ENCODE measurements at places on chromosomes 2 and 18. TPM values are rescaled to one million over a fixed set of nuclear protein-coding genes. Genes with fewer than 3 reads are reported as not detected.

CIDEA gene
- 3.5 TPM for total RNA-seq

GRCh38 chr2:141522702-141523101, 608.1 kb downstream of the LRP1B start:
- DNase-seq = no peak

GRCh38 chr2:170165129-170165528, 12.8 kb upstream of the MYO3B start:
- DNase-seq = no peak

DNA sequence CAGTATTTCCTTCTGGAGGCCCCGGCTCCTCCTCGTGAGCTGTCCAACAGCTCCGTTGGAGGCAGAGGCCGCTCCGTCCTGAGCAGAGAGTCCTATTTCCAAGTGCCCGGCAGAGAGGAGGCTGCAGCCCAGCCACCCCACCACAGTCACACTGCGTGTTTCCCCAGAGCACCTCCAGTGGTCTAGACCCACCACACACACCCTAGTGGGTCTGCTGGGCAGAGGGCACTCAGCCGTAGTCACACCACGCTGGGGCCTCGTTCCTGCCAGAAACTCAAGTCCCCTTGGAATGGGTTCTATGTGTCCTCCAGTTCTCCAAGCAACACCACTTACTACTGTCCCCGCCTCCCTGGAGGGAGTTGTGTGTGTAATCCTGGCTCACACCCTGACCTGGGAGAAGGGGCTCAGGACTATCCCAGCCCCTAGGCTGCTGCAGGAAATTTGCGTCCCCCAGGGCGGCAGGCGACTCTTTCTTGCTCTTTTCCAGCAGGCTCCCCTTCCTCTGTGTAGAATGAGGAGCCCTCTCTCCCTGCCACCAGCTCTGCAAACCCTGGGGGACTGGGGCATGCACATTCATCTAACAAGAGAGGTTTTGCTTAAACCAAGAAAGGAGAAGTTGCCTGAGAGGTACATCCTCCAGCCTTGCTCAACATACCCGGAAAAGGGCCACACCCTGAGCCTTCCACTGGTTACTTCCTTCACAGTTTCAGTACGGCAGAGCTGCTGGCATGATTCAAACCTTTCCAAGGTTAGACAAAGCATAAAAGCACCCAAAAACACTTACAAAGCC, 114.1 kb downstream of the NDUFA10 start:
- no peak for DNase-seq

IL37 gene
- total RNA-seq = not detected

DNA sequence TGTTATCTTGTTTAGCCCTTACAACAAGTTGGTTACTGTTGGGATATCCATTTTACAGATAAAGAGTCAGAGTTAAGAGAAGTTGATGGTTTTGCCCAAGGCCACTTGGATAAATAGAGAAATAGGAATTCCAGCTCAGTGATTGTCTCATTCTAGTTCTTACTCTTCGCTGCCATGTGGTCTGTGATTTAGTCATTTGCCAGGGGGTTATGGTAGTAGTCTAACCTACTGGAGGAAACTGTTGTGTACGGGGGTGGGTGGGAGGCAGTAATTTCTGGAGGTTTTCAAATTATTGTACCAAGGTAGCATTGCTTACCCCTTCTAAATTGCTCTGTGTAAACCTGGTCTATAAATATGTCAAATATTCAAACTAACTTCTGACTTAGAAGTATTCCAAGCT, 110.4 kb downstream of the MAP2 start:
- DNase-seq = no peak

DNA sequence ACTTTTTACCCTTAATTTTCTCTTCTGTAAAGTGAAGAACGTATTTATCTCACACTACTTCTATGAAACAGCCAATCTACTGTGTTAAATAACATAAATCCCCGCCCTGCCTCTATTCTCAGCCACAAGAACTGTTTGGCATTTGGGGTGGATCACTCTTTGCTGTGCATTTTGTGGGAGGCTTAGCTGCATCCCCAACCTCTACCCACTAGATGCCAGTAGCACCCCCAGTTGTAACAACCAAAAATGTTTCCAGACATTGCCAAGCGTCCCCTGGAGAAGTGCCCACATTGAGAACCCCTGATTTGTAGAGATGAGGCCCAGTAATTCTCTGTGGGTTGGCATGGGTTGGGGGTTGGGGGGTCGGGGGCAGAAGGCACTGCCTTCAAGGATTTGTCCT, 94.7 kb upstream of the BOD1L2 start:
- DNase-seq = no peak

TTC39C gene
- 1.1 TPM for total RNA-seq

- peak; percentile 12 for DNase-seq
Observed at GRCh38 chr18:22136395-22136794, 33.0 kb upstream of the GATA6 start.

- no peak for DNase-seq
Observed at GRCh38 chr2:151984424-151985083, 114.3 kb downstream of the CACNB4 start.

DNA sequence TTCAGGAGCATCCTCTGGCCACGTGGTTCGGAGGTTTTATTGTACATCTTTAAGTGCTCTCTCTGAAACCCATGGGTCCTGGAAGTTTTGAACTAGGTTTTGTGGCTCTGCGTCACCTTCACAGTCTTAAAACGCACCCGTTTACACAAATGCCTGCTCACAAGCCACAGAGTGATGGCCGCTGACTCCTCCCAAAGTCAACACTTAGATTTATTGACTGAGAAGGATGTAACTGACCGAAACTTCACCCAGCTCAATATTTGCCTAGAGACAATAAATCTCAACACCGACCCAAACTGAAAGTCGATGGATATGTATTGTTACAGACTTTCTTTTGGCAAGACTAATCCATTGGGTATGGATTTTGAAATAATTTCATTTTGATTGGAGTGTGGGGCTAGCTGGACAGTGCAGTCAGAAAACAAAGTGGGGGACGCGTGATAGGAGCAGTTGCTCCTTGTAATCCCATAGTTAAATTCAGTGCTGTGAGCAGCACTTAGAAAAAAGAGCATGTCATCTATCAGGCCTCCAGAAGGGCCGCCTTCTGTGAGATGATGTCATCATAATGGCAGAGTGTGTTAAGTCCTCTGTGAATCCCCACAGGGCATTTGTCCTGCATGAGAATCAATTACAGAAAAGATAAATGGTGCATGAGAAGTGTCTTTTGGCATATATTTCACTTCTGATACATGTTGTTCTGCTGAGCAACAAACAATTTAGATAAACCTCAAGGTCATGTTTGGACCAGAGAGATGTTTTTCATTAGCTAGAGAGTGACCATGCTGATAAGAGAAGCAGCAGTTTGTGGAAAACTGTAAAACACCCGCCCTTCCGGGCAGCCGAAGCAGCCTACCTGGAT, 183.7 kb downstream of the INO80D start:
- DNase-seq = no peak

GRCh38 chr2:200698217-200698616, 112.4 kb downstream of the AOX1 start:
- DNase-seq = no peak

DNA sequence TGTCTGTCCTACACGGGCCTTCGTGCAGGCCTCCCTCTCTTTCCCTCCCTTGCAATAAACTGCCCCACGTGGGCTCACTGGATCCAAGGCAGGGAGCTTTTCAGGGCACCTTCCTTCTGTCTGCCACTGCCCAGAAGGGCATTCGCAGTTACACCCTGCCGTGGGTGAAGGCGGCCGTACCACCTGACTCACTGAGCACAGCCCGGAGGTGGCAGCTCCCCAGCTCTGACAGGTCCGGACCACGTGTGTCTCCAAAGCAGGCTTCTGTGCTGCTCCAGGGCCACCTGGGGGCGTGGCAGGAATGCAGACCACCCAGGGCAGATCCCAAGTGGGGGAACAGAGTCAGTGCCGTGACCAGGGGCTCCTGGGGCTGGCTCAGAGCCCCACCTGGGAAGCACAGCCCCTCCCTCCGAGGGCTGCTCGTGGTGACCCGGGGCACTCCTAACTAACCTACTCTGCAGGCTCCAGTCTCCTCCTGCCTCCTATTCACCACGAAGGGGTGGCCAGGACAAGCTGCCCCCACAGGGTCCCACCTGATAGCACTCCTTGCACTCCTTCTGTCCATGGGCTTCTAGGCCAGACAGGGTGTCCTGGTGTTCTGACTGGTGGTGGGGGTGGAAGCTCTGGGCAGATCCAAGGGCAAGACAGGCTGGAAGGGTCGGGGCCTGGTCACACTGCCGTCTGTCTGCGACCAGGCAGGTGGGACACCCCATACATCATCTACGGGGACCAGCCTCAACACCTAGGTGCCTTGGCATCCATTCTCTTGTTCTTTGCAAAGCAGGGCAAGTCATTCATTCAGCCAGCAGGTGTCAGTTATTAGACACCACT, 9.7 kb downstream of the SNED1 start:
- no peak for DNase-seq

- no peak for DNase-seq
Observed at GRCh38 chr2:13091455-13091854, 374.7 kb downstream of the TRIB2 start.

BIN1 gene
- total RNA-seq = 72.2 TPM

AMER3 gene
- total RNA-seq = not detected

GRCh38 chr2:33617401-33617800, 18.3 kb upstream of the FAM98A start:
- no peak for DNase-seq

IL1B gene
- total RNA-seq = 8.9 TPM

DNA sequence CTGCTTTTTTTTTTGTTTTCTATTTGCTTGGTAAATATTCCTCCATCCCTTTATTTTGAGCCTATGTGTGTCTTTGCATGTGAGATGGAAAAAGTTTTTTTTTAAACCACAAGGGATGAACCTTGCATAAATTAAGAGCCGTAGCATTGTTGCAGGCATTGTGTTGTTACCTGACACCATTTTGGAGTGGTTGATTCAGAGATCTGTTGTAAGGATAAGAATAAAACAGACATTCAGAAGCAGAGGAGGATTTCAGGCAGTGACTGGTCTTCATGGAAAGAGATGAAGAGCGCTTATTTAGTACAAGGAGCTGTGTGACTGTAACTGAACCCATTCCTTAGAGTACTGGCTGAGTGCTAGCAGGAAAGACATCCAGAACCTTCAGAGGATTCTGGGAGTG, 101.2 kb downstream of the LTBP1 start:
- no peak for DNase-seq

DNA sequence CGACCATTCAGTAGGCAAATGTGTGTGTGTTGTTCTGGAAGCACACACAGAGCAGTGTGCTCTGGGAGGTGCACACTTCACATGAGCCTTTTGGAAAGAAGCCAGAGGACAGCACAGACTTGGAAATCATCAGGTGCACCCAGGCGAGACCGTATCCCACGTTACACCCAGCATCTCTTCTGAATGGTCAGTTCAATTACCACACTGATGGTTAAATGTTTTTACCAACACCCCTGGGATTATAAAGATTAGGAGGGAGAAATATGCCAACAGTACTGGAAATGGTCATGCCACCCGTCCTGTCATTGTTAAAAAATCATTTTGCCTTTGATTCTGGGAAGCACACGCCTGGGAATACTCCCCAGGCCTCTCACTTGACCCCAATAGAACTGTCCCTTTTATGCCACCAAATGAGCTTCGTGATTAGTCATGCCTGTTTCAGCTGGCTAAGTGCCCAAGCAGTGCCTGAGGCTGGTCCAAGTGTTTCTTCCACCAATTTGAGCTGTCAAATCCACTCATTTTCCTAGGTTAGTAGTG, 183.7 kb downstream of the NRP2 start:
- no peak for DNase-seq

SPATA3 gene
- total RNA-seq = not detected

TXNL4A gene
- total RNA-seq = 58.2 TPM

ALPG gene
- total RNA-seq = not detected

DNA sequence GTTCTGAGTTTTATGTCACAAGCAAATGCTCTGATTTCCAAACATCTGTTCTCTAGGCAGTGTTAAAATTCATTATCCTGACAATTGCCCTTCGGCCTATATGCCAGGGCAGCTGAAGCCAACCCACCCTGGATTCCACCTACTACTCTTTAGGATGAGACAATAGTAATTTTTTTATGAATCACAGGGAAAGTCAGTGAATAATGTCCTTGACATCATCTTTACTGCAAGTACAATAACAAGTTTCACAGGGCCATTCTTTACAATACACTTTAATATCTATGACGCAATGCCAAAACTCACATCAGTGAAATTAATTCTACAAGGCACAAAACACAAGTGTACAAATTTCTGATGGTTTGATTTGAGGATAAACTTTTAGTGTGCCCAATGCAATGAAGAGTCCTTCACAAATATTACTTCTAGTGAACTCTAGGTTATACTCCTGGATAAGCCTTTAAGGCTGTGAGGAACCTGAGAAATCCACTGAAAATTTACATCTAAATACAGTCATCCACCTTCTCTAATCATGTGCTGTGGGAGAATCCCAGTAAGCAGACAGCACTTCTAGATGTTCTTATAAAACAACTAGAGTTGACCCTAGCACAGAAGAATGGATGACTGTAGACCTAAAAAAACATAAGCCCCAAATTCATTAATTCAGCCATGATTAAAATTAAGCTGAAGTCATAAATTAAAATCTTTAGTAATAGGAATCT, 77.3 kb upstream of the CTLA4 start:
- no peak for DNase-seq

GKN2 gene
- total RNA-seq = not detected

DNA sequence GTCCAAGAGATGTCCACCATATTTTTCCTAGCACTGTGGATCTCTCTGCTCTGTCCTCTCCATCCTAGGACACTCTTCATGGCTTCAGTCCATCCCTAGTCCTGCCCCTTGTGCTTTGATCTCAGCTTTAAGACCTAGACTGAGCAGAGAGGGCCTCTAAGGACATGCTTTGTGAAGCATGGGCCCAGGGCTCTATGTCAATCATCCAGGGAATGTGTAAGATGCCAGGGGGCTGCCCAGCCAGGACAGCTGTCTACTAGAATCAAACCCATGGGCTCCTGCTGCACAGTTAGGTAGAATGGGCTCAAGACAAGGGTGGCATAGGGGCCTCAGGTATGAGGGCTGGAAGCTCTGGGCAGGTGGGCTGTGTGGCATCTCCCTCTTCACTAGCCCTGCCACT, 24.9 kb downstream of the TET3 start:
- DNase-seq = no peak

DNA sequence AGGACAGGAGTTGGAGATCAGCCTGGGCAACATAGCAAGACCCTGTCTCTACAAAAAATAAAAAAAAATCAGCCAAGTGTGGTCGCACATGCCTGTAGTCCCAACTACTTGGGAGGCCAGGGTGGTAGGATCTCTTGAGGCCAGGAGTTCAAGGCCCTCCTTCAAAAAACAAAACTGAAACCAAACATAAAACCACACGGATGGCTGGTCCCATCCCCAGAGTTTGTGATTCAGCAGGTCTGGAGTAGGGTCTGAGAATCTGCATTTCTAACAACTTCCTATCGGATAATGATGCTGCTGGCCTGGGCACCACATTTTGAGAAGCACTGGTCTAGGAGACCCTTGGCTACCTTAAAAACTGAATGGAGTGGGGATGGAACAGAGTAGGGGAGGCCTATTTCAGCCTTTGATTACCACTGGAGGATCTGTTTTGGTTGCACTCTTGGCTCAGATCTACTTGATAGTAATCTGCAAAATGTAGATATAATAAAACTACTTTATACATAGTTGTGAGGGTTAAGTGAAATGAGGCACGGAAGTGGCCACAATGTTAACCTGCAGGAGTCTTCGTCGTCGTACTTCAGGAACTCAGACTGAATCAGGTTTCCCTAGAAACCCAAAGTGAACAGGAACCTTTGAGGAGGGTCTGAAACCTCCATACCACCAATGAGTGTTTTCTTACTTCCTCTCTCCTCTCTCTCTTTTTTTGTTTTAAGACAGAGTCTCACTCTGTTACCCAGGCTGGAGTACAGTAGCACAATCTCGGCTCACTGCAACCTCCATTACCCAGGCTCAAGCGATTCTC, 25.5 kb upstream of the NFE2L2 start:
- no peak for DNase-seq

ACMSD gene
- total RNA-seq = not detected

- peak; percentile 52 for DNase-seq
Observed at GRCh38 chr2:105114551-105114950, 76.7 kb downstream of the MRPS9 start.

MEIS1 gene
- total RNA-seq = 11.8 TPM
